ENCODE measurements at places on chromosomes 2 and 18. TPM values are rescaled to one million over a fixed set of nuclear protein-coding genes. Genes with fewer than 3 reads are reported as not detected.

The CPS1 gene
- total RNA-seq: 0.95 TPM

The OTOS gene
- not detected for total RNA-seq

The KRTCAP3 gene
- not detected for total RNA-seq

The PLCD4 gene
- 4.3 TPM for total RNA-seq

The SLC5A7 gene
- total RNA-seq: not detected

The CASP10 gene
- 8.5 TPM for total RNA-seq

The DYNAP gene
- total RNA-seq: not detected

The POTEE gene
- total RNA-seq: 0.67 TPM

The DSG1 gene
- not detected for total RNA-seq

The SERPINB13 gene
- total RNA-seq: not detected

The DSG4 gene
- total RNA-seq: not detected

The ASXL3 gene
- total RNA-seq: not detected

The GCG gene
- total RNA-seq: not detected

The KCNF1 gene
- 0.17 TPM for total RNA-seq

The ADAM23 gene
- total RNA-seq: 4.4 TPM

The SERPINB11 gene
- not detected for total RNA-seq

The PJVK gene
- 0.64 TPM for total RNA-seq

The TTC32 gene
- 4.8 TPM for total RNA-seq

The RAB31 gene
- total RNA-seq: 14.2 TPM

The PARD3B gene
- total RNA-seq: 3.8 TPM

The ZNF638 gene
- total RNA-seq: 38.5 TPM

The HOXD9 gene
- total RNA-seq: 9.5 TPM

The STK39 gene
- total RNA-seq: 22.3 TPM

The APCDD1 gene
- total RNA-seq: 0.29 TPM

The OR6B2 gene
- total RNA-seq: not detected

The BCL11A gene
- not detected for total RNA-seq

The SLC19A3 gene
- 1.0 TPM for total RNA-seq

The NEB gene
- total RNA-seq: 0.51 TPM

The IL1R2 gene
- 3.2 TPM for total RNA-seq

The IL36RN gene
- total RNA-seq: not detected

The MC4R gene
- not detected for total RNA-seq

The C18orf32 gene
- 71.3 TPM for total RNA-seq

The SFT2D3 gene
- 6.6 TPM for total RNA-seq

The M1AP gene
- total RNA-seq: not detected

The MARCHF7 gene
- 62.0 TPM for total RNA-seq

The GGCX gene
- total RNA-seq: 61.5 TPM

The FKBP7 gene
- 60.6 TPM for total RNA-seq

The CDH19 gene
- total RNA-seq: not detected

The ALLC gene
- not detected for total RNA-seq

The ZNF2 gene
- total RNA-seq: 4.4 TPM

The PRSS56 gene
- not detected for total RNA-seq

The STEAP3 gene
- 1.4 TPM for total RNA-seq

The SH2D6 gene
- 0.44 TPM for total RNA-seq

The LRRTM1 gene
- total RNA-seq: not detected

The MC5R gene
- not detected for total RNA-seq

The FEV gene
- not detected for total RNA-seq

The APLF gene
- 2.8 TPM for total RNA-seq

The SCN1A gene
- not detected for total RNA-seq

The BOLL gene
- total RNA-seq: not detected

The ARHGAP25 gene
- not detected for total RNA-seq

Data from Caki2 (cell line).